Pulmonary artery endothelial cell (primary cell): ENCODE measurements at places on chromosomes 6 and 20. TPM values are rescaled to one million over a fixed set of nuclear protein-coding genes. Genes with fewer than 3 reads are reported as not detected.

Gene TSBP1
- total RNA-seq = not detected in 2 replicates

Gene LAMA2
- 1.8 and 7.4 TPM in 2 replicates for total RNA-seq

Gene TMEM170B
- 5.4 and 5.6 TPM in 2 replicates for total RNA-seq

Gene MYCT1
- 131 and 148 TPM in 2 replicates for total RNA-seq

Gene TP53TG5
- not detected in 2 replicates for total RNA-seq

Gene SPATS1
- not detected in 2 replicates for total RNA-seq

Gene C6orf141
- 2.8 and 6.0 TPM in 2 replicates for total RNA-seq

Gene OLIG3
- not detected in 2 replicates for total RNA-seq

Gene GRM4
- not detected in 2 replicates for total RNA-seq

Gene ZNF391
- 0.20 and 0.71 TPM in 2 replicates for total RNA-seq

Gene PHACTR3
- not detected in 2 replicates for total RNA-seq

Gene CST8
- not detected in 2 replicates for total RNA-seq

Gene NFYA
- total RNA-seq = 19.2 and 19.3 TPM in 2 replicates

Gene ULBP2
- 5.8 and 10.8 TPM in 2 replicates for total RNA-seq

Gene RNF39
- total RNA-seq = not detected in 2 replicates

Gene CBLN4
- total RNA-seq = not detected in 2 replicates

Gene TRDN
- total RNA-seq = not detected in 2 replicates

Gene VGLL2
- total RNA-seq = not detected in 2 replicates

Gene CST2
- not detected in 2 replicates for total RNA-seq

Gene BMP6
- 281 and 299 TPM in 2 replicates for total RNA-seq
